ENCODE measurements at places on chromosomes 4 and X.

DNA sequence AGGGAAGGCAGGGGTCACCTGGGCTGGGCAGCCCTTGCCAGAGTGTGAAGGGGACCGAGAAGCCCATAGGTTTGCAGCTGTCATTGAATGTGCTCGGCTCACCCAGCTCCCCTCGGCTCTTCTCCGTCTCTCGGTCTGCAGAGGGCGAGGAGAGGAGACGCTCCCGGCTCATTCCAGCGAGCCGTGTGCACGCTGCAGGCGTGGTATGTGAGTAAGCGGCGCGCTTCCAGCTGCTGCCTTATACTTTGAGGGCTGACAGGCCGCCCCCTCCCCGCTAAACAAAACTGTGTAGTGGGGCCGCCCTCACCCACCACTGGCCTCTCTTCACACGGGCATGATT, 23.0 kb upstream of the BCORL1 start:
- no peak for DNase-seq

DNA sequence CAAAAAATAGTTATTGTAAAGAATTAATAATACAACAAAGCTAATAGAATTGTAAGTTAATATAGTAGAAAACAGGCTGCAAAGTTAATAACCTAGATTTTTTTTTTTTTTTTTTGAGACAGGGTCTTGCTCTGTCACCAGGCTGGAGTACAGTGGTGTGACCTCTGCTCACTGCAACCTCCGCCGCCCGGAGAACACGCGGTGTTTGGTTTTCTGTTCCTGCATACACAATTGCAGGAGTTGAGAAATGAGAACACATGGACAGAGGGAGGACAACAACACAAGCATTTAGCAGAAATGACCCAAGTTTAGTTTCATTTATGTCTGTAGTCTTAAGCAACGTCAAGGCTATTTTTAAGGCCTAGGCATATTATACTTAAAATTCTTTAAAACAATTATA, 145.9 kb upstream of the PCDH10 start:
- DNase-seq = no peak

DNA sequence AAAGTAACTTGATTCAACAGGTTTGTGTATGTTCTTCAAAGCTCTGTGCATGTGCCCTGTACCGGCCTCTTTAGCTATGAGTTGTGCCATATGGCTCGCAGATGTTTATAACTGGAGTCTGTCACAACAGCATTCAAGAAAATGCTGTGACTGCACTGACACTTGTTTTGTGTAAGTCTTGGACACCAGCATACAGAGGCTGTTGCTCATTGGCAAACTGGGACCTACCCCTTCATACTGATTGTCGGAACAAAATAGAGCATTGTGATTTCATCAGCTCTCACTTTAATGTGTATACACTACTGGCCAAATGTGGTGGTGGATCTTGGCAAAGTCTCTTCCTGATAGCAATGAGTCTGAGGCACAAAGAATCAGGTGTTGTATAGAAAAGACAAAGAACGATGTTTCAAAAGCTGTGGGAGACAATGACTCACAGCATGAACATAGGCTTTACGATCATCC, 133.9 kb downstream of the EGF start:
- DNase-seq = no peak

GRCh38 chr4:33437406-33437805, 2717.2 kb downstream of the PCDH7 start:
- no peak for DNase-seq

DNA sequence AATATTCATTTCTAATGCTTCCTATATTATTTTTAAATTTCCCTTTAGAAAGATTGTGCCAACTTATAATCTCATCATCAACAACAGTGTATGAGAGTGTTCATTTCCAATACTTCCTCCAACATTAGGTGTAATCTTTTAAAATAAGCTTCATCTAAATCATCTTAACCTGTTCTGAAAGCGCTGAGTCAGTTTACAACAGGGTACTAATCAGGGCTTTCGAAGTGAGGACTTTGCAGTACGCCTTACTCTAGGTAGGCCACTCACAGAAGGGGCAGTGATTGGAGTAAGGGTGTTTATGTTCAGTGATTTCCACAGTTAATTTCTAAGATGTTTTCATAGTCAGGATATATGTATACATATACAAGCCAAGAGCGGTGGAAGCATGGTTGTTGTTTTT, 87.9 kb downstream of the FRAS1 start:
- no peak for DNase-seq

GRCh38 chrX:13520351-13520750, 49.0 kb upstream of the EGFL6 start:
- DNase-seq = no peak

GRCh38 chr4:101695176-101695575, 95.4 kb upstream of the BANK1 start:
- DNase-seq = no peak

All from retinal pigment epithelial cell (primary cell).